ENCODE measurements at places on chromosomes 4 and X.
A peak's percentile ranks its signal among the peaks of the same experiment; 100 is the strongest.

GRCh38 chr4:25031077-25031621 lies 403 bp upstream of the LGI2 start:
- no peak for DNase-seq

- no peak for DNase-seq
Observed at GRCh38 chrX:80879143-80879542, 69.5 kb upstream of the BRWD3 start.

DNA sequence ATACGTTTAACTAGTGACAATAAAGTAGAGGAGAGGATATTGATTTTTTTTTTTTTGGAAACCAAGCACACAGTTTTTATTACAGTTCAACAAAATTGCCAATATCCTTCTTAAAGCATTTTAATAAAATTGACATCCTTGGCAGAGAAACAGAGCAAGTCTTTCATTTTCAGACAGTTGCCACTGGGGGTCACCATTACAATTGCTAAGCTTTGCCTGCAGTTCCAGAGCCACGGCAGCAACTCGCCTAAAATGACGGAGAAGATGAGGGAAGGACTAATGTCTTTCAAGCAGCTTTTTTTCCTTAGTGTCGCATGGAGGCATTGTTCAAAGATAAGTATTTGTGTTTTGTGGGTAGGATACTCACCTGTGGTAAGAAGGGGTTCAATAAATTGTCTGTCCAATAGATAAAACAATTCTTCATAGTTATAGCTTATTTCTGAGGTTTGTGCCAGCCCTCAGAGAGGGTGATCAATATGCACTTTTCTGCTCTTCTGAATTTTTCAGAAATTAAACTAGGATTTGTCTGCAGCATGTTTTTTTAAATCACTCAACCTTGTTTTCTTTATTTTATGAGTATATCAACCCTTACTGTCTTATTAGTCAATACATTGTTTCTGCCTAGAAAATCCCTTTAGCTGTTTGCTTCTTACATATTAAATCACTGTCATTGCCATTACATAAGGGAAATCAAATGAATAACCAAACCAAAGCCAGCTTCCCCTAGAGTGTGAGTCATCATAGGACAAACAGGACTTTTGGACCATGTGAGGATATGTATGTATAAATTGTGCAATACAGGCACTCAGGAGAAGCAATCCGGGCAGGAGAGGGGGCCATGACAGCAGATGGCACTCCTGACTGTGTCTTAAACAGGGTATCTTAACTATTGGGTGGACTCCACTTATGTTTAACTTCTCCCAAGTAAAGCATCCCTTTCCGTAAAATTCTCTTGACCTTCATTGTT lies 508.1 kb upstream of the ARX start:
- DNase-seq: peak; percentile 4

GRCh38 chr4:23991444-23991843 lies 101.6 kb upstream of the PPARGC1A start:
- no peak for DNase-seq

DNA sequence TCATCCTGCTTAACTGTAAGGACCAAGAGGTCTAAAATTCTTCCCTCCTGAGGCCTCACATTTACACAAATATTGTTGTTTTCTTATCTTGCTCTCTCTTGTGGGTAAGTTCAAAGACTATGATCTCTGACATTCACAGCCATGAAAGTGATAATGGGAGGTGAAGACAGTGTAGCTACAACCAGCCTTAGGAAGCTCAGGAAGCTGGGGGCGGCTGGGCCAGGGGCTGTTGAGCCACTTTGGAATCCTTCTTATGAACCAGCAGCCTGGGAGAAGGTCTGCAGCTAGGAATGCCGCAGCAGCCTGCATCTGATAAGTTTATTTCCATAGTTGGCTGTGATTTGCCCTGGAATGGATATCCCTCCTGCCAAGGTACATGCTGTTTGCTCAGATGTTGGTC lies 316.2 kb downstream of the STIM2 start:
- no peak for DNase-seq

GRCh38 chrX:131257367-131257766 lies 31.7 kb downstream of the IGSF1 start:
- no peak for DNase-seq

GRCh38 chrX:123899701-123900100 lies 39.8 kb downstream of the XIAP start:
- no peak for DNase-seq

- DNase-seq: no peak
Observed at GRCh38 chr4:86118711-86119110, 241.1 kb downstream of the MAPK10 start.

GRCh38 chr4:15031197-15031596 lies 28.9 kb downstream of the CPEB2 start:
- no peak for DNase-seq

DNA sequence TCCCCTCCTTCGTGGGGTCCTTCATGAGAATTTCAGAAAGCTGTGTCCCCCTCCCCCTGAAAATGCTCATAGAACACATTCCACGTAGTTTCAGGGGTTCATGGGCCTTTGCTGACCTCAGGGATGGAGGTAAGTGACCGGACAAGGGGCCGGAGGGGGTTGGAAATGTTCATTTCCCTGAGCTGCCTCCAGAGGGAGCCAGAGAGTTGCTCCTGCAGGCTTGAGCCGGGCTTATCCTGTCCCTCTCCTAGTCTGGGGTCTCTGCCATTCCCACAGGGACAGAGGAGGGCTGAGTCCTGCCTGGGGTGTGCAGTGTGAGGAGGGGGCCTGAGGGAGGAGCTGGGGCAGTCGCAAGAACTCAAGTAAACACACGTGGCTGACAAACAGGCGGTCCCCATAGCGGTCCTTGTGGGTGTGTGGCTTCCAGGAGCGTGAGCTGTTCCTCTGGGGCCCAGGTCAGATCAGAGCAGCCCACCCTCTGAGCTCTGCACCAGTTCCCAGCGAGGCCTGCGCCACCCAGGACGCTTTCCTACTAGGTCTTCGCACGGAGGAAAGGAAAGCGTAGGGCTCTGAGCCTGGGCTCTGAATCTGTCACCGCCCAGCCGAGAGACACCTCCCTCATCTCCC lies 62.5 kb downstream of the WFS1 start:
- no peak for DNase-seq

GRCh38 chr4:27381815-27382214 lies 521.2 kb downstream of the STIM2 start:
- DNase-seq: no peak

DNA sequence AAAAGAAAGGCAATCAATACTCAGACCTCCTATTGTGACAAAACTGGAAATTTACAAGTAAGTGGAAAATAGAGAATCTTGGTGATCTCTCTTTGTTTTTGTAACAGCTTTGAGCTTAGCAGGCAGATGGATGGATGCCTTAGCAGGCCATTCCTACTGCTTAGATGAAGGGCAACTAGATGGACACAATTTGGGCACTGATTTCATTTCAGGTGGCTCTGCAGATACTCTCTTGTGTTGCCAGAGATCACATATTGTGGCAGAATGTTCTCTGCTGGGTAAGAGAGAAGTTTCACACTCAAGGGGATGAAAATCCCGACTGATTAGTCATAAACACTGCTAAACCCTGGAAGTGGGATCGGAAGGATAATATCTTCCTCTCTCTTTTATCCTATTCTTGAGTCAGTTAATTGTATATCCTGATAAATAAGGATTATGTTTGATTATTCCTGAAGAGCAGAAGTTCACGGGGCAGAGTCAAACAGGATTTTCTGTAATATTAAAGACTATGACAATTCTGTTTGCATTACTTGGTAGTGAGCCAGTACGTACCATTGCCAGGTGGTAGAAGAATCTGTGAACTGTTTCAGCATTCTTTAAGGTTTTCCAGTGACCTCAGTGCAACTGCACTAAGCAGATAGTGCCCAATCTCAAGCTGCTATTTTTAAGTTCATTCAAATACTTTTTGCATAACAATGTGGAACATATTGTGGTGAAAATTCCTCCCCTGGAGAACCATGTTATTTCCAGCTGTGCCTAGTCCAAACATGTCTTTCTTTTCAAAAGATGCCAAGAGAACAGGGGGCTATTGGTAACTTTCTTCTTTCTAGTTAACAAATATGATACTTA lies 974.3 kb downstream of the FSTL5 start:
- no peak for DNase-seq

DNA sequence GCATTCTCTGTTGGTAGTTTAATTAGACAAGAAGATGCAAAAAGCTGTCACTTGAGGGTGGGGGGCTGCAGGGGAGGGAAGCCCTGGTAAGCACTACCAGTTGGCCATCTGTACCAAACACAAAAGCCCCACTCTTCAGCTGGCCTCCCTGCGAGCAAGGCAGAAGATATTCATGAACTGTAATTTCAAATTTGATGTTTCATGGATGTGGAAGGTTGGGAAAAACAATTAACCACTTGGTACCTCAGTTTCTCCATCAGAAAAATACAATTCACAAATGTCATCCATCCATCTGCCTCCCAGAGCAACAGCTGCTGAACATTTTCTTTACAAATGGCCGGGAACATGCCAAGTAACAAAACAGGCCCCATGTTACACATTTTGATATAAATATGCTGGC lies 265.3 kb downstream of the HNRNPD start:
- DNase-seq: no peak

DNA sequence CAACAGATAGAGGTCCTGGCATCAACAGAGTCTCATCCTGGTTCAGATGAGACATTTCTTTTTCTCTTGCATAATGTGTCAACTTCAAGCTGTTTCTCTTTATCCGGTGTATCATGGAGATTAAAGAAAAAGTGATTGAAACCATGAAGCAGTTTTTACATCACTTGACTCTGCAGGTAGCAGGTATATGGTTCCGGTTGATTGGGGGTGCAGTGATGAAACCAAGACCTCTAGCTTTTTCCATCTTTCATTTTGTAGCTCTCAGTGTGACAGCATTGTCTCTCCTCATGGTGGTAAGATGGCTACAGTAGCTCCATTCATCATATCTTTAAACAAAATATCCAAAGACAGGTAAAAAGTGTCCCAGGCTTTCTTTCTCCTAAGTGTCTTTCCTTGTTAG lies 2.4 kb upstream of the HOPX start:
- no peak for DNase-seq

- no peak for DNase-seq
Observed at GRCh38 chr4:155487210-155487609, 110.4 kb upstream of the MAP9 start.

DNA sequence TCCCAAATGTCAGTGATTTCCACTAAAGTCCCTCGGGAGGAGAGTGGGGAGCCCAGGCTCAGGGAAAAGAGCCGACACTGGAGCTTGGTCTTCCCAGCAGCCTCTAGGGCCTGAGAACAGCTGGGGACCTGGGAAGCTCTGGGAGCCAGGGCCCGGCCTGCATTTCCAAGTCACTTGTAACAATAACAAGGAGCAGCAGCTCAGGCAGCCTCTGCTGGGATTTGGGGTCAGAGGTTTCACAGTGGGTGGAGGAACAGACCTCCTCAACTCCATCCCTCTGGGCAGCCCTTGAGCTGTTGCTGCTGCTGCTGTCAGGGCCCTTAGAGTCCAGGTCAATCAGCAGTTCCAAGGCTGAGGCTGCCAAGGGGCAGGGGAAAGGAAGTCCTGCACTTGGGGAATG lies 11.1 kb downstream of the STARD8 start:
- no peak for DNase-seq

- no peak for DNase-seq
Observed at GRCh38 chr4:17283832-17284231, 228.1 kb downstream of the QDPR start.

- no peak for DNase-seq
Observed at GRCh38 chr4:150477869-150478268, 104.1 kb upstream of the MAB21L2 start.

- no peak for DNase-seq
Observed at GRCh38 chrX:31124536-31124935, 52.7 kb upstream of the FTHL17 start.

DNA sequence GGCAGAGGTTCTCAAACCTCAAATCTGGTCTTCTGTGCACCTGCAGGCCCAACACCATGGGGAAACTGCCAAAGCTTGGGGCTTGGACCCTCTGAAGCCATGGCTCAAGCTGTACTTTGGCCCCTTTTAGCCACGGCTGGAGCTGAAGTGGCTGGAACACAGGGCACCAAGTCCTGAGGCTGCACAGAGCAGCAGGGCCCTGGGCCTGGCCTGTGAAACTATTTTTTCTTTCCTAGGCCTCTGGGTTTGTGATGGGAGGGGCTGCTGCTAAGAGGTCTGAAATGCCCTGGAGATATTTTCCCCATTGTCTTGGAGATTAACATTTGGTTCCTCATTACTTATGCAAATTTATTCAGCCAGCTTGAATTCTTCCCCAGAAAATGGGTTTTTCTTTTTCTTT lies 18.3 kb upstream of the PI4K2B start:
- DNase-seq: no peak

- DNase-seq: no peak
Observed at GRCh38 chr4:150268444-150268843, 190.2 kb downstream of the DCLK2 start.

DNA sequence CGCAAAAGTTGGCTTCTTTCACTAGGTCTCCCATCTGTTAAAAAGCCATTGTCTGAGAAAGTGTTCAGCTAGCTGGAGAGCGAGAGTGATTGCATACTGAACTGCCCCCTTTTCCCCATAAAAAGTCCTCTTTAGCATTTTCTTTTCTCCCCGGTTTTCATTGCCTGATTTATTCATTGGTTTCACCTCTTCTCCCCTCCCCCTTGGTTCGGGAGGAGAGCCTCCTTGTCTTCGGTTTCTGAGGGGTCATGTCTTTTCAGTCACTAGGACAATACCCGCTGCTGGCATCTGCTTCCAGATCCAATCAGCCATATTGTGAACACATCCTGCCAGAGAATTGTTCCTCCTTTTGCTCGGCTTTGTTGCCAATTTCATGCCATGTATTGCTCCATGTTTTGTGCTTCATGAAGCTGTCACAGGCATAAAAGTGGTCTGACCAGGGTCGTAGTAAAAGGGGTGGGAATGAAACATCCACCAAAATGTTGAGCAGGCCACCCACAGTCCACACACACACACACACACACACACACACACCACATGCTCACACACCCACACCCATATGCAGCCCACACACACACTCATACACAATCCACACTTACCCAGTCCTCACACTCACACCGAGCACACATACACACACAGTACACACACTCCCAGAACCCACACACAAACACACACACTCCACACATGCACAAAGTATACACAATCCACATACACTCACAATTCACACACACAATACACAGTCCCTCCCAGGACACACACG lies 136.0 kb downstream of the NKX6-1 start:
- DNase-seq: no peak

DNA sequence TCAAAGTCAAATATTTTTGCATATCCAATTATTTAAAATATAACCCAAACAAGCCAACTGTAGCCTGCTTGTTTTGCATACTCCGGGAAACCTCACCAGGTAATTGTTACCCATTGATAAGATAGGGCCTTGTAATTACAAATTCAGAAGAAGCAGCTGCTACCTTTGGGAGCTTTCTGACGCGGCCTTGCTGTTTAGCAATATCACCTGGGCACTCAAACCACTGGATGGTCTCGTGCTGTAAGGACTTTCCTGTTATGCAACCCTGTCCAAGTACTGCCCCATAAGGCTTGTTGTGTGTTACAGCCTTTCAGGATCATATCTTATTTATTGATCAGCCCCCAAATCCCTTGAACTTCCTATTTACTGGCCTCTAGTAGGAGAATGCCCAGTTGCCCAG lies 52.1 kb downstream of the HS3ST1 start:
- no peak for DNase-seq

GRCh38 chr4:141416219-141416618 lies 195.5 kb downstream of the ZNF330 start:
- DNase-seq: no peak

- DNase-seq: peak; percentile 2
Observed at GRCh38 chr4:138761638-138762220, 253.9 kb upstream of the NOCT start.

Data from NCI-H1694 treated with DMSO at 0.1 percent for 48 hours (cell line).